ENCODE measurements at places on chromosomes 12 and 14. TPM values are rescaled to one million over a fixed set of nuclear protein-coding genes. Genes with fewer than 3 reads are reported as not detected.

The ZC2HC1C gene
- 2.4 TPM for total RNA-seq

The EMP1 gene
- total RNA-seq, result 2.4 TPM

The TTLL5 gene
- 35.1 TPM for total RNA-seq

DNA sequence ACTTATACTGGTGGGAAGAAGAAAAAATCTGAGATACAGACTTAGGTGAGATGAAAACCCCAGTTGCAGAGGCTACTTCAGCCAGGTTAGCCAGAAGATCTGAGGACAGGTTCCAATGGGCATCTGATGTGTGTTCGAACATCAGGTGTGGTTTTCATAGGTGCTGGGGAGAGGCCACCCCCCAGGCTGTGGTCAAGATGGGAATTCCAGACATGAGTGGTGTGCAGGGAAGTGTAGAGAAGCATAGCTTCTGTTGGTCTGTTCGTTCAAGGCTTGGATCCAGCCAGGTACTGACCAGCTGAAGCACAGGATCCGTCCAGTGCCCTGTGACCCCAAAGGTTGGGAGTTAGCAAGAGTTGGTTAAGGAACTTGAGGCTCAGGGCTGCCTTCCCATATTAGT lies 85.5 kb downstream of the SSPN start:
- no peak for DNase-seq

- DNase-seq, result no peak
Measured at GRCh38 chr12:55711786-55712553, 3.9 kb upstream of the BLOC1S1 start.

GRCh38 chr12:42283739-42284138 lies 42.2 kb downstream of the ZCRB1 start:
- DNase-seq, result no peak

GRCh38 chr12:6532051-6532926 lies 2.0 kb upstream of the GAPDH start:
- DNase-seq, result peak; percentile 71

Measured in frontal cortex (tissue), 4 donors.